Fibroblast of mammary gland (primary cell): ENCODE measurements at places on chromosomes 6 and 20.

- no peak for DNase-seq
Observed at GRCh38 chr6:169395080-169395805, 141.6 kb upstream of the THBS2 start.

DNA sequence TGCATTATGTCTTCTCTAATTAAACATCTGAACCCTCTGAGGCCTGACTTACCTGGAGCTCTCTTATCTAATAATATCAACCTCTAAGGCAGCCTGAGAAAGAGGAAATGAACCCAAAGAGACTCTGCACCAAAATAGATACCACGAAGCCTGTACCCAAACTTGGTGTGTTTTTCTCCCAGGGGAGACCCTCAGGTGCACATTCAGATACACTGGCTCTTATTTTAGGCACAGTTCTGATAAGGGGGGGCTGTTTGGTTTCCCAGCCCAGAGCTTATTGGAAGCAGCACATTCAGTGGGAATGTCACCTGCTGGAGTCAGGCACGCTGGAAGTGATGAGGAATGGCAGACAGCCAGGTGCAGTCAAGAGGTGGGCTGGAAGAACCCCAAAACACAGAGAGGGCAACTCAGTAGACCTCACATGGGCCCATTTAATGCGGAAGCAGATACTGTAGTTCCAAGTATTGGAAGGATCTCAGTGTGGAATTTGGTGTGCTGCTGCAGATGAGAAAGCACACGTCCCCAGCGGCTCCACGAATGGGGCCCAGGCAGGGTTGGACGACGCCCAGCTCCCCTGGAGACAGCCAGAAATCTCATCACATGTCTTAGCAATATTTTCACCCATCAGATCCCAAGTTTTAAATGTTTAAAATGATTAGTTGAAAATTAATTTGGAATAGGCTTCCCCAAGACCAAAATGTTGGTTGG, 9.7 kb upstream of the CCR6 start:
- DNase-seq = no peak

DNA sequence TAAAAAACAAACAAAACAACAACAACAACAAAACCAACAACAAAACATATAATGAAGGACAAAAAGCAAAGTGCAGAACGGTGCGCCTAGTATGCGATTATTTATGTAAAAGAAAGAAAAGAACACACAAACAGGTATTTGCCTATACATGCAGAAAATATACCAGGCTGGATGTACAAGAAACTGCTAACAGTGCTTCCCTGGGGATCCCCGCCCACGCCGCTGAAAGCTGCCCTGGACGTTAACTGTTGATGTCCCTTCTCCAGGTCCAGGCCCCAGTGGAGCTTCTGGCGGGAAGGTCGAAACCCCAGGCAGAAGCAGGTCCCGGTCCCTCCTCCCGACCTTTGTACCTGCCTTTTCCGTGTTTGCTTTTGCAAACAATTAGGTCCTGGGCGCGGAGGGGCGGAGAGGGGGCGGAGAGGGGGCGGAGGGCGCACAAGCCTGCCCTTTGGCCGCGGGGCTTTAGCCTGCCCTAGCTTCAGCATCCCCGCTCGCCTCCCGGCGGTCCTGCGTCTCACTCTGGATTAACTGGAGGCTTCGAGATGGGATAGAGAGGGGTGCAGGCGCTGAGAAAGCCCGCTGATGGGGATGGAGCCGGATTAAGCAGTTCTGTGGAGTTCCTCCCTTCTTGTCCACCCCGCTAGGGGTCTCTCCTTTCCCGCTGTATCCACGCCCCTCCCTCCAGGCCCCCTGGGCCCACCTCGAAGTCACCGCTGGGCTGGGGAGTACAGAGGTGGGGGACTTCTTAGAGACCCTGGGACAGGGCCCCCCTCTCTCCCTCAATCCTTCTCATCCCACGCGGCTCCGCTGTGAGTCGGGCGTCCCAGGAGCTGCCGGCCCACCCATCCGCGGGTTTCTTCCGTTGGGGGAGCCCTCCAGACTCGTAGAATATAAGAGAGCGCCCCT, 8.2 kb upstream of the AHCY start:
- peak; percentile 31 for DNase-seq

DNA sequence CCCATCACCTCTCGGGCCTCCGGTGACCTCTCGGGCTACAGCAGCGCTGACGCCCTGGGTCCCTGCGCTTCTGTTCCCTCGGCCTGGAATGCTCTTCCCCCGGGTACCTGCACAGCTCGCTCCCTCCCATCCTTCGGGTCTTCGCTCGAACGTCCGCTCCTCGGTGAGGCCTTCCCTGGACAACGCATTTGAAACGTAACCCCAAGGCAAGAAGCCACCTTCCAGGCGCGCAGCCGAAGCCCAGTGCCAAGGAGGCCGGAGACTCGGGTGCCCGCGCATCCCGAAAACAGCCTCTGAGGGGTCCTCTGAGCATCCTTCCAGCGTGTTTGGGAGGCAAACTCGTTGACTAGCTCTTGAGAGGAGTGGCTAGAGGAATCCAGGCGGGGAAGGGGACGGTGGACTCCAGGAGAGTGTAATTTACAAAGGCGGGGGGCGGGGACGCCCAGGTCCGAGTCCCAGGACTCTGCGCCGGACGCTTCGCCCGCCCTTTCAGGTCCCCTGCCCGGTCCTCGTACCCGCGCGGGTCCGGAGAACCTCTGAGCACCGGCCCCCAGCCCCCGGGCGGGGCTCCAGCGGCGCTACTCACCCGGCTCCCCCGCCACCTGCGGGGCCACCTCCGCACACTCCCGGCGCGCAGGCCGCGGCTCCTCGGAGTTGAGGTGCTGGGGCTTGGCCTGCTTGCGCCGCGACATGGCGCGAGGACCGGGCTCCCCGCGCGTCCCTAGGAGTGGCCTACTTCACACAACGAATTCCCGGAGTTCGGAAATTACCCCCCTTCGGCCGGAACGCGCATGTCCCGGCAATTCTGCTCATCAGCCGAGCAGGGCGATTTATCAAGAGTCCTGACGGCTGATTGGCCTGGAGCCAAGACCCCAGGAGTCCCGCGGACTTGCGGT, 86.8 kb downstream of the ZFP64 start:
- peak; percentile 28 for DNase-seq

GRCh38 chr20:43982886-43983285, 68.2 kb downstream of the TOX2 start:
- DNase-seq = no peak

- DNase-seq = no peak
Observed at GRCh38 chr6:110699780-110700179, 115.5 kb downstream of the CDK19 start.
